Osteocyte (in vitro differentiated cells): ENCODE measurements at places on chromosomes 16 and 17. TPM values are rescaled to one million over a fixed set of nuclear protein-coding genes. Genes with fewer than 3 reads are reported as not detected.

The PIK3R6 gene
- not detected in 2 replicates for total RNA-seq

The KCNJ18 gene
- total RNA-seq: not detected in 2 replicates

The VMO1 gene
- total RNA-seq: 1.9 and 2.4 TPM in 2 replicates

The OR2C1 gene
- not detected in 2 replicates for total RNA-seq

The CETP gene
- total RNA-seq: not detected in 2 replicates

DNA sequence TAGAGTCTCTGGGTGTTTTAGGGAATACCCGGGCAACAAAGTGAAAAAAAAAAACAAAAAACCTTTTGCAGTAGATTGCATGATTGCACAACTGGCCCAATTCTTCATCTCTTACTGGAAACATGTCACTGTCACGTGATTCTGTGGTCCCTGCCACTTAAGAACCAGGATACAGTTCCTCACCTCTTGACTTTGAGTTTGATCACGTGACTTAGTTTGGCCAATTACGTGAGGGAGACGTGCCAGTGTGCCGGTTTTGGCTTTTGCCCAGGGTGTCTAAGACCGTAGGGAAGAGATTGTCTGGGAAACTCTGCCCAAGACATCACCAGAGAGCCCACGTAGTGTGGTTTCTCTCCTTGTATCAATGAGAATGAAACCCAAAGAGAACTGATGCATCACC, 88.7 kb downstream of the GRIN2A start:
- no peak overlapping the region for H3K27ac ChIP-seq
- no peak overlapping the region for H3K4me3 ChIP-seq
- no peaks in the 10 kb centered on the region for H3K27me3 ChIP-seq
- no peaks in the 10 kb centered on the region for H3K36me3 ChIP-seq
- no peak for DNase-seq

DNA sequence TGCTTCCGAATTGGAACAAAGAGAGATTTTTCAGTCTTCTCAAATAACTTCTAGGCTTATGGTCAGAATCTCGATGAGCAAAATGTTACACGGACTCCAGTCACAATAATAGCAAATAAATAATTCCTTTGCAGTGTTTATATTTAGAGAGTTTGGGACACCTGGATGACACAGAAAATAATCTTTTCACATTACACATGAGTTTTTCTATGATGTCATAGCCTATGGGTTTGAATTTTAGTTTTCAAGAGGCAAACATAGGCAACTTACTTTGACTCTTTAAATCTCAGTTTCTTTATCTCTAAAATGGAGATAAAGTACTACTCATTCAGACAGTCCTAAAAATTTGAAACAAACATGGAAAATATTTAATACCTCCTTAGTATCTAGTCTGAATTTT, 372.0 kb downstream of the HAPSTR1 start:
- H3K36me3 ChIP-seq: no peaks in the 10 kb centered on the region
- no peak overlapping the region for H3K4me3 ChIP-seq
- H3K4me1 ChIP-seq: no peaks in the 10 kb centered on the region

DNA sequence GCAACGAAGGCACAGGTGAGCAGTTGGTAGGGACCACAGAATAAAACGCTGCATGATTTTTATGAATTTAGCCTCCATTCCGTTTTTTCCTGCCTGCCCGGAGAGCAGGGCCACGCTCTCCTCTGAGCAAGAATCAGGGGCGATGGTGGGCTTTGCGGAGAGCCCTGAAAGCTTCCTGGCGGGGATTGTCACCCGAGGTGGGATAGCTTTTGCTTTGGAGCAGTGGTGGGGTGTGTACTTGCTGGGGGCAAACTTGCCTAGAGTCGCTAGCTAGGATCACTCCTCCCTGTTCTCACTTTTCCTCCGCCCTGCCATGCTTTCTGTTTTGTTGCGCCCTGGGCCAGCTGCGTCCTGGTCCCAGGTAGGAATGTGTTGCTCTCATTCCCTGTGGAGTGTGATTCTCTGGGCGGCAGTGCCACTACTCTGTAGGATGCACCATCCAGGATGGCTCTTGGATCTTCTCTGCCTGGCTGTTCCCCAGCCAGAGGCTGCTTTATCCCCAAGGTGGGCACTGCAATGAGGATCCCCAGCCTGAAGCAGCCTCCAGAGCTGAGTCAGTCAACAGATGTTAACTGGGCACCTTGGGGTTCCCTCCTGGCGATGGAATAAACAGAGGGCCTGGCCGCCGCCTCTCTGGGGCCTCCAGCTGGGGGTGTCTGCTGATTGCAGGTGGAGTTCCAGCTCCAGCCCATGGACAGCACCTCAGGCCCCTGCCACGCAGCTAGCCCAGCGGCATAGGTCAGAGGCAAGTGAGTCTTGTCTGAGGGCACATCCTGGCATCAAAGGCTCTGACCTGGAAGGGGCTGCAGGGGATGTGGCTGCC, 360.9 kb upstream of the TNRC6C start:
- H3K4me1 ChIP-seq: peaks cover 17% of the 10 kb centered on the region
- H3K36me3 ChIP-seq: no peaks in the 10 kb centered on the region
- H3K4me3 ChIP-seq: no peak overlapping the region

DNA sequence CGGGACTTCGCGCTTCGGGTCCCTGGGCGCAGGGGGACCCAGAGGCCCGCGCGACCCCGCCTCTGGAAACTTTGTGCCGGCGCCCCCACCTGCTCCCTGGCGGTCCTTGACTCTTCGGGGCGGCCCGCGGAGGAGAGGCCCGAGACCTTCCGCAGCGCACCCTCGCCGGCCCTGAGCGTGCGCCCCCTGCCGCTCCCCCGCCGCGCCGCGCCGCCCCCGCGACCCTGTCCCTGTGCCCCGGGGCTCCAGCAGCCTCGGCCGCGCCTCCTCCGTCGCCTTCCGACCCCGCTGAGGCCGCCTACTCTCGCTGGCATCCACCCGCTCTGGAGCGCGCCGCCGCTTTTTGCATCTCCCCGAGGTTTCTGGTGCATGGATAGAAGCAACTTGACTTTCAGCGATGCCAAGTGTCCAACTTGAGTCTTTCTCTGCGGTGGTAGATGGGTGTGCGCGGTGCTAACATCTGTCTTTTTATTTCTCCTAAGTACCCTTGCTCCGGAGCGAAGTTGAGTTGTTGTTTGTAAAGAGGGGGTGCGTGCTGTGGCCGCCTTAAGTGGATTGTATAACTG, 414 bp downstream of the DUSP14 start:
- H3K4me1 ChIP-seq: peaks cover 67% of the 10 kb centered on the region
- no peaks in the 10 kb centered on the region for H3K36me3 ChIP-seq
- DNase-seq: peak; percentile 92
- peak overlapping the region; percentile 89 for H3K4me3 ChIP-seq
- H3K27me3 ChIP-seq: no peaks in the 10 kb centered on the region
- peak overlapping the region; percentile 93 for H3K27ac ChIP-seq

DNA sequence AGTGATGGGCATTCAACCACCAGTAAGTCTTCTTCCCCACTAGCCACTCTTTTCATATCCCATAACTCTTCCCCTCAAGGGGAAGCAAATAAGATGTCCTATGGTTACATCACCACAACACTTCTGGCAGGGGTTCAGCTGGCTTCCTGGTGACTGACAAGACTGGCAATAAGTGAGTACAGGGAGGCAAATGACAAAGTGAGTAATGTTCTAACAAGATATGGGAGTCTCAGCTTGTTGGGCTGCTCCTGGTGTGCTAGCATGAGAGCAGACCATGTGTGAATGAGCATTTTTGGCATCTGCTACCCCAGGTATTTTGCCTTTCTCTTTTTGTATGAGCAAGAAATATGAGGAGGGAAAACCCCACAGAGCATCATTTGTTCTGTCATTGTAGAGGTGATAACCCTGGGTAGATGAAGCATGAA, 9.9 kb downstream of the TMIGD1 start:
- no peak overlapping the region for H3K27ac ChIP-seq
- H3K4me3 ChIP-seq: no peak overlapping the region
- no peaks in the 10 kb centered on the region for H3K36me3 ChIP-seq
- H3K4me1 ChIP-seq: no peaks in the 10 kb centered on the region

- no peak overlapping the region for H3K27ac ChIP-seq
- H3K4me3 ChIP-seq: no peak overlapping the region
- H3K36me3 ChIP-seq: no peaks in the 10 kb centered on the region
- H3K27me3 ChIP-seq: no peaks in the 10 kb centered on the region
Measured at GRCh38 chr16:82935766-82936165, 309.0 kb downstream of the CDH13 start.

DNA sequence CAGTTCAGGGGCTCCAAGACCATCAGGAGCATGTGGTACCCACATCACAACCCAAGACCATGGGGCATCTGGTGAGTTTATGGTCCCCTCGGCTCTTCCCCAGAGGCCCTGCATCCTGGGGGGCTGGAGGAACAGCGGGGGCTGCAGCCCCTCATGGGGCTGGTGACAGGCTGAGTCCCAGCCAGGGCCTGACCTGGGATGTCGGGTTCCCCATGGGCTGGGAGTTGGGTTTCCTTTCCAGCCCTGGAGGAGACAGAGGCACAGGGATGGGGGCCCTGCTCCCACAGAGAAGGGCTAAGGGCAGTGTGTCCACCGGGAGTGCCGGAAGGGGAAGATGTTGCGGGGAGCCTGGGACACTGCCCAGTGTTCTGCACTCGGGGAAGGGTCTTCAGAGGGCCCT, 82.4 kb downstream of the GOSR1 start:
- DNase-seq: peak; percentile 74
- no peak overlapping the region for H3K4me3 ChIP-seq
- H3K4me1 ChIP-seq: no peaks in the 10 kb centered on the region
- no peak overlapping the region for H3K27ac ChIP-seq

GRCh38 chr17:49294122-49294521, 63.5 kb upstream of the PHOSPHO1 start:
- H3K4me3 ChIP-seq: no peak overlapping the region
- no peak overlapping the region for H3K27ac ChIP-seq
- DNase-seq: no peak

GRCh38 chr17:60524463-60525327, 1.3 kb downstream of the APPBP2 start:
- H3K27me3 ChIP-seq: no peaks in the 10 kb centered on the region
- H3K36me3 ChIP-seq: peaks cover 3% of the 10 kb centered on the region
- no peak for DNase-seq
- peaks cover 40% of the 10 kb centered on the region for H3K4me1 ChIP-seq

DNA sequence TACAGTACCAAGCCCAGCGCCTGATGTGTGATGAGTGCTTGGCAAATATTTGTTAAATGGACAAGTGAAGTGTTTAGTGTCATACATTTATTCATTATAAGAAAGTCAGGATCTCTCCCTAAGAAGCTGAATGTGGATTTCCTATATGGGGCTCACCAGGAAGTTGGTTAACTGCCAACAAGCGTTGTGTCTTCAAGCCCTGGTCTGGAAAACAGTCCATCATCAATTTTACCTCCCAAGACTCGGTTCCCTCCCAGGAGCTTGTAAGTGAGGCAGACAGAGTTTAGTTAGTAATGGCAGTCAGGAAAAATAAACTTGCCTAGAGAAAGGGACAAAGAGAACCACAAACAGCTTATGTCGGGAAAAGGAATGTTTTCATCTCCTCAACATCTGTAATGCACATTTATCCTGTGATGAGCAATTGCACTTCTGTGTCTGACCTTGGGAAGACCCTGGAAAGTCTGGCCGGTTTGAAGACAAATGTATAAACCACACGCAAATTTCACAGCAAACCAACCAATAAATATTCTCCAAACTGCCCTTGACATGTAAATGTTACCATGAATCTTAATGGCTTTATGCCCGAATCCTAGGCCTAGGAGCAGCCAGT, 28.3 kb downstream of the C16orf95 start:
- no peak overlapping the region for H3K4me3 ChIP-seq
- H3K36me3 ChIP-seq: peaks cover 14% of the 10 kb centered on the region
- H3K27me3 ChIP-seq: no peaks in the 10 kb centered on the region
- no peak overlapping the region for H3K27ac ChIP-seq
